ENCODE measurements at places on chromosomes 2 and 18.

DNA sequence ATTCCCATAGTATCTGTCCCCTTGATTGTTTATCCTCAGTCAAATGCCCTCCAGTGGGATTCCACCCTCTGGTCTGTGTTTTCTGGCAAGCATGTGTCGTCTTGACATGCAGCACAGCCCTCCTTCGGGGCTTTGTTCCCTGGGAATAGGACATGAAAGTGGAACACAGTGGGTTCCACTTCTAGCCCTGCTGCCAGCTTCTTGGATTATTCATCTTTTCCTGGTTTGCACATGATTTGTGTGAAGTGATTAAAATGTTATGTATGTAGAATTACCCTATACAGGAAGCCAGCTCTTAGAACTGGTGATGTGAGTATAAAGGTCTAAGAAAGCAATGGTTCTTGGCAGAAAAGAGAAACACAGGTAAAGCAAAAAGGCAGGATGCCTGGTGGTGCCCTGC lies 142.3 kb downstream of the TANC1 start:
- peak; percentile 49 for DNase-seq

- peak; percentile 85 for DNase-seq
Measured at GRCh38 chr2:165293440-165294420, 54.5 kb downstream of the SCN2A start.

- DNase-seq, result no peak
Measured at GRCh38 chr18:58269931-58270330, 225.9 kb downstream of the NEDD4L start.

- no peak for DNase-seq
Measured at GRCh38 chr18:24810561-24811305, 350.3 kb downstream of the HRH4 start.

GRCh38 chr2:232104076-232104646 lies 142.6 kb downstream of the DIS3L2 start:
- DNase-seq, result no peak

DNA sequence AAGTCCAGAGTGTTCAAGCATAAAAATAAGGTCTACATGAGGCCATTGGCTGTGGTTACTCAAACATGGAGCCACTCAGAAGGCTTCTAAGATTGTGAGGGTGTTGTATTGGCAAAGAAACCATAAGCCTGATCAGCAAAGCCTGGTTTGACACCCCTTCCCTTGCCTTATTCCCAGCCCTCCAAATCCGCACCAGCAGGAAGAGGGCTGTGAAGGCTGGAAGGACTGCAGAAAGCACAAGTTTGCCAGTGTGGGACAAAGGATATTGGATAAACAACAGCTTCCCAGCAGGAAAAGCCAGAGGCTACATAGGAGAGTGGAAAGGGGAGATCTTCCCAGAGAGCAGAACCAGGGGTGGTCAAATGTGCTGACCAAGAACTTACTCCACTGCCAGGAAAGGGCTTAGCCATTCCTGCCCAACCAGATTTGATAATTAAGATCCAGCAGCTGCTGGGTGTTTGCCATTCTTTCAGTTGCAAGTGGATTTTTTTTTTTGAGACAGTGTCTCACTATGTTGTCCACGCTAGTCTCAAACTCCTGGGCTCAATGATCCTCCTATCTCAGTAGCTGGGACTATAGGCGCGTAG lies 1.5 kb upstream of the PRKAG3 start:
- DNase-seq, result no peak

GRCh38 chr2:30565851-30566358 lies 118.9 kb downstream of the LCLAT1 start:
- DNase-seq, result peak; percentile 6

DNA sequence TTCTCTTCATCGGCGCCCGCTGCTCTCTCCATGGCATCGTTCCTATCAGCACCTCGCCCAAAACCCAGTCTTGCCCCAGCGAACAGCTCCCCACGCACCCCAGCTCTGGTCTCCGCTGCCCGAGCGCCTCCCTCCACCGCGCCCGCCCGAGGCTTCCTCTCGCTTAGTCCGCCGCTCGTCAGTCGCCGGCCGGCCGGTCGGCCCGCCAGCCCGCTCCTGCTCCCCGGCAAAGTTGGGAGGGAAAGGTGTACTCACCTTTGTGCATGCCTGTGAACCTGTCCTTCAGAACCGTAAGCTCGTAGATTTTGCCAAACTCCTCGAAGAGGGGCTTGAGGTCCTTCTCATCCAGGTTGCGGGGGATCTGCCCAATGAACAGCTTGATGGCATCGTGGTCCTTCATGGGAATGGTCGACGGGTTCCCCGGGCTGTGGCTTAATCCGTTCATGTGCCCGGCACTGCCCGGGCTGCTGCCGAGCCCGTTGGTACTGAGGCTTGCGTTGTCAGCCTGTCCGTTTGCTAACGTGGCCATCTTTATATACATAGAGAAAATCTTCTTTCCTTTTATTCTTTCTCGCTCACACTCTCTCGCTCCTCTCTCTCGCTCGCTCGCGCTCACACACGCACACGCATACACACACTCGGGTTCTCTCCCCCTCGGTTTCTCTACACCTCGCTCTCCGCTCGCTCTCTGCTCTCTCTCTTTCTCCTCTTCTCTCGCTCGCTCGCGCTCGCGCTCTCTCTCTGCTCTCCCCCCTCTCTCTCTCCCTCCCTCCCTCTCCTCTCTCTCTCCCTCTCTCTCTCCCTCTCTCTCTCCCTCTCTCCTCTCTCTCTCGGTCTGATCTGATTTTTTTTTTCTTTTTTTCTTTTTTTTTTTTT lies at the start of gene CELF4:
CELF4 (minus strand) TSS at position 698 of the 876 bp plus-strand sequence.
- DNase-seq, result peak; percentile 6

GRCh38 chr2:77538031-77538430 lies 15.9 kb upstream of the LRRTM4 start:
- no peak for DNase-seq

DNA sequence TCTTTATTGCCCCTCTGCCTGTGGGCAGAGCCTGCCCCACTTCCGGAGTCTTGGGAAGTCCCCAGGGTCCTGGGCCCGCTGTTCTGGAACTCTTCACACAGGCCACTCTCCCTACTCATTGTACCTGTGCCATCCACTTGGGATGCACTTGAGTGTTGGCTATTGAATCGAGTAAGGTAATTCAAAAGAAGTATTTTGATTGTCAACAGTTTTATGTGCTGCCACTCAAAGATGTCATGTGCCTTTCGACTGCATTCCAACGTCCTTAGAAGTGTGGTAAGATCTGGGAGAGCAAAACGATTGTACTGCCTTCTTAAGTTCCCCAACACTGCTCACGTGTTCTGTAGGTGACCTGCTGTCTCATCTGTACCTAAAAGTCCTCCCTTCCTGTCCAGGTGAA lies 77.0 kb upstream of the SMIM21 start:
- no peak for DNase-seq

- no peak for DNase-seq
Measured at GRCh38 chr2:136055929-136056688, 61.8 kb downstream of the CXCR4 start.

- DNase-seq, result peak; percentile 88
Measured at GRCh38 chr2:9781252-9781651, 62.0 kb upstream of the TAF1B start.

DNA sequence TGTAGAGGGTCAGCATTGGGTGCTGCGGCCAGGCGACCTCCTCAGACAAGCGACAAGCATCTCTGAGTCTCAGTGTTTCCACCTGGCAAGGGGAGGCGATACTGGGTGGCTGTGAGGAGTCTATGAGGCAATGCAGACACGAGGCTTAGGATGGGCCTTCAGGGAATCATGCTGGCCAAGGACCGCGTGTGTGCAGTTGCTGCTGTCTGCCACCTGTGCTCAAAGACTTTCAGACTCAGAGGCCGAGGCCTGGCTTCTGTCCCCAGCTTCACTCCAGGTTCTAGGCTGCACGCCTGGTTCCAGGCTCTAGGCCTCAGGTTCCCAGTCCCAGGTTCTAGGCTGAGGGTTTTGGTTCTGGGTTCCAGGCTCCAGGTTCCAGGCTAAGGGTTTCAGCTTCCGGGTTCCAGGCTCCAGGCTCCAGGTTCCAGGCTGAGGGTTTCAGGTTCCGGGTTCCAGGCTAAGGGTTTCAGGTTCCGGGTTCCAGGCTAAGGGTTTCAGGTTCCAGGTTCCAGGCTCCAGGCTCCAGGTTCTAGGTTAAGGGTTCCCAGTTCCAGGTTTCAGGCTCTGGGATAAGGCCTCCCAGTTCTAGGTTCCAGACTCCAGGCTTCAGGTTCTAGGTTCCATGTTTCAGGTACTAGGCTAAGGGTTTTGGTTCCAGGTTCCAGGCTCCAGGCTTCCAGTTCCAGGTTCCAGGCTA lies 14.8 kb downstream of the LRRFIP1 start:
- DNase-seq, result no peak

- peak; percentile 32 for DNase-seq
Measured at GRCh38 chr2:162282765-162283425, 35.6 kb downstream of the IFIH1 start.

DNA sequence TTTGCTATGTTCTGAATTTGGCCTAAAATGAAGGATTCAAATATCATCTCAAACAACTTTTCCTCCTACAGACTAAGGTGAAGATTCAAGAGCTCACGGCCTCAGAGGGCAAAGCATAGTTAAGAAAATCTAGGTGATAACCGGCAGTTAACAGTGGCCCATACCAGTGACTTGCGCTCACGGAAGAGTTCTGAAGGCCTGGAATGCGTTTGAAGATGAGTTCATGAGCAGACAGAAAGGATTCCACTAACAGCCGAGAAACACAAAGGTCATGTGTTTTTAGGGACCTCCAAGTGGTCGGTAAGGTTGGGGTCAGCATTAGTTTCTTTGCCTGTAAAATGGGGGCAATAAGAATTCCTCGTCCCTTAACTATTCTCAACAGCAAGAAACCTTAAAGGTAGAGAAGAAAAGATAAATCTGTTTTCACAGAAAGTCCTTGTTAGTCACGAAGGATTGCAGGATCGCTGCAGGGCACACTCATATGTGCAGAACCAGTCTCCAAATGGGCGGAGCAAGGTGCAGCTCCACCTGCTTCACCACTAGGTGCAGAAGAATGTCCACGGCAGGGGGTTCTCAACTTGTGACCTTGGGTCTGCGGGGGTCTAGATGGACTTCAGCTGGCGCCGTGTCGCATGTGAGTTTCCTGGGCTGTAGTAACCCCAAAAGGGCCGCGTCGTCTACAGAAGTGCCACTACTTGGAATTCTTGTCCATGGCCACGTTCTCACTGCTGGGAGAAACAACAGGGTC lies 708 bp upstream of the RPIA start:
- DNase-seq, result no peak

- DNase-seq, result no peak
Measured at GRCh38 chr18:21472741-21473140, 127.8 kb downstream of the ESCO1 start.

- DNase-seq, result no peak
Measured at GRCh38 chr18:78396077-78396476, 583.5 kb upstream of the SALL3 start.

DNA sequence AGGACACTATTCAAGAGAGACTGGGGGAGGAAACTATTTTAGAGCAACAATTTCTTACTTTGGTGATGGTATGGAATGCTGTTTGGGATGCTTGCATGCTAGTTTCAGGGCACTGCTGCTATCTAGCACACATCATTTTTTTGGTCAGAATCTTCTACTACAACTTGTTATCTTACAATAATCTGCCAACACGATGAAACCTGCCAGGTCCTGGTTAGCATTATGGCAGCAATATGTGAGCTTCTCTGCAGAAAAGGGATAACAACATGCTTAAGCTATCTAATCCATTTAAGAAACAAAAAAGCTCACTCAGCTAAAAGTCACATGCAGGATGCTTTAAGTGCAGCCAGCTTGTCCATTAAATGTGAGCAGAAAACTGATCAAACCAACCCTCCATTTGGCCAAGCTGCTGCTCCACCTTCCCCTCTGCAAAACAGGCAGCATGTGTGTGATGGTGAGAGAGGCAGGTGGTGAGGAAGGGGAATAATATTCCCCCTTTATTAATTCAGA lies 30.1 kb downstream of the GAREM2 start:
- no peak for DNase-seq

GRCh38 chr2:152513681-152514080 lies 178.7 kb downstream of the FMNL2 start:
- peak; percentile 81 for DNase-seq

GRCh38 chr2:96801786-96802595 lies 14.1 kb upstream of the CNNM3 start:
- no peak for DNase-seq

DNA sequence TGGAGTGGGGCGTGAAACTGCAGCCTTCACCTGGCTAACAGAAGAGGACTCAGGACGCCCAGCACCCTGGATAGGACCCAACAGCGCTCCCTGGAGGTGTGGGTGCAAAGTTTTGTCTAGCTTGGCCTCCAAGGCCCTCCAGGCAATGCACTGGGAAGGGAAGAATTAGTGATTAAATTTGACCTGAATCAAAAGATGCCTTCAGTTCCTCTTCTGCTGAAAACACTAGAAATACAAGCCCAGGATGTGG lies 779 bp upstream of the TRIB2 start:
- DNase-seq, result peak; percentile 76

DNA sequence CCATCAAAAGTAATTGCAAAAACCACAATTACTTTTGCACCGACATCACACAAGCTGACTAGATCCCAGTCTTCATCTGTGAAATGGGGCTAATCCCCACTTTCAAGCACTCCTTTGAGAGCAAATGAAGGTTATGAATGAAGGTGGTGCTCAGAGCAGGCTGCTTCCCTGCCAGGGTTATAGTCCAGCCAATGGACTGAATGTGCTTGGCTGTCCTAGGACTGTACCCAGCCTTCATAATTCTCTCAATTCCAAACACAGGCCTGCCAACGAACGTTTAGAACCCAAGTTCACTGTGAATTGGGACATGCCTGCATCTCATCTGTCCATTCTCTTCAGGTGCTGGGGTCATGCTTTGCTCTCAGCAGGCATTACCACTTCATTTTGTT lies 27.8 kb upstream of the ICOS start:
- no peak for DNase-seq

- no peak for DNase-seq
Measured at GRCh38 chr2:239092571-239093294, 244.8 kb downstream of the TWIST2 start.

- peak; percentile 79 for DNase-seq
Measured at GRCh38 chr18:9971313-9971920, 57.6 kb downstream of the VAPA start.

DNA sequence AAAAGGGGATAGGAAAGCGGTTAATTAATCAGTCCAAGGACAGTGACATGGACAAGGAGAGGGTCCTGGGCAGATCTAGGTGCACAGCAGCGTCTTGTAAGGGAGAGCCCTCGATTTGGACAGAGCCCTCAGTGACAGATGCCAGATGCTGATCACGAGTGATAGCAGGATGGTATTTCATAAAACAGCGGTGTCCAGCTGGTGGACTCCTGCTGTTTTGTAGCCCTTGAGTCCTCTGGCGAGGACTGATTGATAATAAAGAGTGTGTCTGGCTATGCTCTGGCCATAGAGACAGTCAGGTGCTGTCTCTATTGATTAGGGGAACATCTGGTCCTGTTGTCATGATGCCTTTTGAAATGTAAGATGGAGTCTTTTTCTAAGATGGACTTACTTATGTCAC lies 180.7 kb downstream of the NCK2 start:
- DNase-seq, result no peak

- DNase-seq, result no peak
Measured at GRCh38 chr18:36624451-36625167, 204.2 kb downstream of the TPGS2 start.

DNA sequence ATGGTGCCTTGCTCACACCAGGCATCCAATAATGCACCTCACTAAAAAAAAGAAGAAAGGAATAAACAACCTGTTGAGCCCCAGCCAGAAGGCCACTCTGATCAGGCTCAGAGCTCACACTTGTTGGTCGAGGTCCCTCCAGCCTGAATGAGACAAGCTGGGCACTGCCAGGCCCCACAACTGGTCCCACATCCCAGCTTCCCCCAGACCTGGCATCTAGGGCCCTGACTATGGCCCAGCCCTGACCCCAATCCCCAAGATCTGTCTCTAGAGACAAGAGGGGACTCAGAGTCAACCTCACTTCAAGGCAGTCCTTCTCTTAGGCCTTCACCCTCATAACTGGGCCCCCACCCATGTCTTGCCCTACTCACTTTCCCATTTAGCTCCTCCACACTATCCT lies 22.4 kb downstream of the TEX51 start:
- no peak for DNase-seq

GRCh38 chr2:139209586-139209985 lies 429.4 kb upstream of the NXPH2 start:
- no peak for DNase-seq
